Activated CD4-positive, alpha-beta T cell treated with anti-CD3 and anti-CD28 coated beads for 1 hour (primary cell): ENCODE measurements at places on chromosomes 12 and 14.

- no peak for DNase-seq
Observed at GRCh38 chr14:64159588-64159987, 134.6 kb downstream of the ESR2 start.

- DNase-seq, result no peak
Observed at GRCh38 chr14:75650253-75651058, 10.2 kb downstream of the ERG28 start.

DNA sequence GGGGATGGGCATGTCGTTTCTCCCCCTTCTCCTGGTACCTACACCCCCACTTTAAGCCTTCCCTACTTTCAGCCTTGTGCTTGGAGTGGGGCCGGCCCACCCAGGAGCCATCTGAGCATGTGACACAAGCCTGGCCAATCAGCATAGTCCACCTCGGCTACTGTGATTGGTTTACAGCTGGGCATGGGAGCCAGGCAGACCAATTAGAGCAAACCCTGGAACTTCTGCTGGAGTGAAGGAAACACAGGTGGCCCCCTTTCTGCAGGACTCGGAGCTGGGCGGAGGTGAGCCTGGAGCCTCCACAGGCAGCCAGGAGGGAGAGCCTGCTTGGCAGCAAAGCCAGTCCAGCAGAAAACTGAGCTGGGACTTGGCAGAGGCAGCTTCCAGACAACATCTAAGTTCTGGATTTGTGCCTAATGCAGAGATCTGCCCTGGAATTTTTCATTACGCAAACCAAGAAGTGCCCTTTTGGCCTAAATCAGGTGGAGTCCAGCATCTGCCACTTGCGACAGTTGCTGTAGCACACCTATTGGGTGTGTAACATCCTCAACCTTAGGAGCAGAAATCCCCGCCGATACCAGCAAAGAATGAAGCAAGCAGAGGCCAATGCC, 59.5 kb downstream of the SCARB1 start:
- no peak for DNase-seq

DNA sequence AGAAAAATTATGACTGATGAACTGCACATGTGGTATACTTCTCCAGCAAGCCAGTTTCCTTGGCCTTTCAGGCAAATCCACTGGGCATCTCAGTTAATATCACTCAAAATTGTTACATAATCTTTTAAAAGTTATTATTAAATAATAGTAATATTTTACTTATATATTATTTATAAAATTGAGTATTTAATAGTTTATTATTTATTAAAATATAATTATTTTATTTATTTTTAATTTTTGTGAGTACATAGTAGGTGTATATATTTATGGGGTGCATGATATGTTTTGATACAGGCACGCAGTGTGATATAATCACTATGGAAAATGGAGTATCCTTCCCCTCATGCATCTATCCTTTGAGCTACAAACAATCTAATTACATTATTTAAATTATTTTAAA, 384.1 kb upstream of the LRFN5 start:
- no peak for DNase-seq

GRCh38 chr14:96067985-96068930, 29.1 kb downstream of the C14orf132 start:
- DNase-seq, result no peak

DNA sequence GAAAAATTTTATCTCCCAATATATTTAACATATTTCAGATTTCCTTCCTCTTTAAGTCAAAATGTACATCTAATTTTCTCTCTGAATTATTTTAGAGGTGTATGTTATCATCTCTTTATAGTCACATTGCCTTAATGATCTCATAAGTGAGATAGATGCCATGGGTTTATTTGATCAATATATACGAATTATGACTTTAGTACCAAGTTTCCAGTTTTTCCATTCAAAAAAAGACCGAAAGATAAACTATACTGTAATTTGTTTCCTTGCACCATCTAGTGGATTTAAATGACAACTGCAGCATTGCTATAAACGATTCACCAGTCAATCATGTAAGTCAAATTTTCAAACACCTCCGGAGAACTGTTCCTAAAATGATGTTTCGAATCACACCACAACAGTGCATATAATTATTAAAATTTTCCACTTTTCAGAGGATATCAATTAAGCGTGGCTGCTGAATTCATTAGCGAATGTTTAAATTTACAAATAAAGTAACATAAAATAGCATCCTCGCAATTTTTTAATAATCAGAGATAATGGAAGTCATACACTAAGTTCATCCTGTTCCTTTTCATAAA, 419 bp upstream of the ATXN7L3B start:
- no peak for DNase-seq
